CD8-positive, alpha-beta memory T cell (primary cell): ENCODE measurements at places on chromosomes 12 and 14.

DNA sequence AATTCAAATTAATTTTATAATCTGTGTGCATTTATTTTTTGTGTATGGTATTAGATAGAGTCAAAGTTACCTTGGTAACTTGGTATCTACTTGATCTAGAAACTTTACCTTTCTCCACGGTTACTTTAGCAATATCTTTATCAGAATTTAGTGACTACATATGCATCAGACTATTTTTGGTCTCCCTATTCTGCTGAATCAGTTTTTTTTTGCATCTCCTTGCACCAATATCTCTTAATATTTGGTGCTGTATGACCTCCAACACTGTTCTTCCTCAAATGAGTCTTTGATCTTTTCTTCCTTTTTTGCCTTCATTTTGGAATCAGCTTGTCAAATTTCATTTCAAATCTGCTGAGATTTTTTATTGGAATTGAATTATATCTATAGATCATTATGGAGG lies 828.2 kb upstream of the FOXG1 start:
- no peak for DNase-seq

GRCh38 chr14:67574156-67574555 lies 25.9 kb downstream of the PIGH start:
- DNase-seq, result no peak

- no peak for DNase-seq
Observed at GRCh38 chr14:100824091-100824551, 1.8 kb upstream of the MEG3 start.

DNA sequence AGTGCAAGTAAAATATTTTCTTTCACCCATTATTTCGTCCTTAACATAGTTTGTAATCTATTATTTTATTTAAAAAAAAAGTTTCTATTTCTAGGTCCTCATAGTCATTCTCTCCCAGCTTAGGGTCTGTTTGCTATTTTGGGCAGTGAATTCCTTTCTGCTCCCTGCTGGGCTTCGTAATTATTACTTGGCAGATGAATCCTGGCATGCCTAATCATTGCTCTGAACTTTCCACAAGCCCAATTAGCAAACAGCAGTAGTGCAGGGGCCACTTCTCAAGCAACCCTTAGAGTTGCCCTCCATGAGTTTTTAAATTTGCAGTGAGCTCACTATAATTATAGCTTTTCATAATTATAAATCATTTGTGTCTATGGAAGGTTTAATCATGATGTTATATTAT lies 1378.3 kb upstream of the SEL1L start:
- no peak for DNase-seq

GRCh38 chr12:45379261-45379660 lies 163.4 kb downstream of the ANO6 start:
- DNase-seq, result no peak

GRCh38 chr14:39232554-39233415 lies 930 bp upstream of the MIA2 start:
- DNase-seq, result no peak

GRCh38 chr12:3602488-3602887 lies 111.5 kb downstream of the PRMT8 start:
- DNase-seq, result no peak
